ENCODE measurements at places on chromosomes 1 and 21.

DNA sequence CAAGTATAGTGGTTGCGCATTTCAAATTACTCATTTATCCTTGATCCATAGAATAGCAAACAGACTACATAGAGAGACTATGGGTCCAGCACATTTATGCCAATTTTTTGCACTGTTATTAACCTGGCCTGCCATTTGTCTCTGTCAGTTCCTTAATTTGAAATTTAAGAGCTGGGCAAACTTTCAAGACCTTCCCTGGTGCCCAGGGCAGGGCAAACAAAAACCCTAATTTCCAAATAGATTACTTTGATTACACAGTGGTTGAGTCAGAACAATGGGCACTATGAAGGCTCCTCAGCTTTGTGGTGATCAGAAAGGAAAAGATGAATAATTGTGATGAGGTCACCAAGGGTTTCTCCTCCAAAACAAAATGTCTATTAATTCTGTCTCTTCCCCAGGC lies 80.6 kb downstream of the TNFSF18 start:
- DNase-seq, result no peak

- DNase-seq, result no peak
Observed at GRCh38 chr1:200542162-200542561, 78.4 kb downstream of the KIF14 start.

- no peak for DNase-seq
Observed at GRCh38 chr1:11704194-11704529, 12.7 kb downstream of the DRAXIN start.

DNA sequence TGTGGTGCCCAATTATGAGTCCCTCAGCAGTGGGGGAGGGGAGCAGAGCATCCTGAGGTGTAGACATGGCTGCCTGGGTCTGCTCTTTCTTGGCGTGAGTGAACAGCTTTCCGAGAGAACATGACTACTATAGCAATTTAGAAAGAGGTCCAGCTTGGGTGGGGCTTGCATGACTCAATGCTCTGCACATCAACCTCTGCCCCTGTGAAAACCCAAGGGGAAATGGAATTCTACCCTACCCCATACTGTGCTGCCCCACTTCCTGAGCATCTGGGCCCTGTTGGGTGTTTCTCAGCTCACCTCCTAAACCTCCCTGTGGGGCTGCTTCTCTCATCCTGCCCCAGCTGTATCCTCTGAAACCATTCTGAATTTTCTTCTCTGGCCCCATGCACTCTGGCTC lies 8.2 kb upstream of the AZIN2 start:
- peak; percentile 39 for DNase-seq

All from fibroblast of skin of right quadriceps (primary cell).